Caki2 (cell line): ENCODE measurements at places on chromosomes 1 and 21. TPM values are rescaled to one million over a fixed set of nuclear protein-coding genes. Genes with fewer than 3 reads are reported as not detected.

The SV2A gene
- total RNA-seq, result 0.09 TPM in 1 of 2 replicates, not detected in the other

The C1orf167 gene
- 0.58 and 0.95 TPM in 2 replicates for total RNA-seq

The B4GALT3 gene
- total RNA-seq, result 24.0 and 29.0 TPM in 2 replicates

The LCE1C gene
- not detected in 2 replicates for total RNA-seq

The ORC1 gene
- total RNA-seq, result 13.3 and 18.0 TPM in 2 replicates

The ARPC5 gene
- total RNA-seq, result 86.9 and 128 TPM in 2 replicates

The LAD1 gene
- 3.6 TPM in 1 of 2 replicates, not detected in the other for total RNA-seq

The LRRC8B gene
- 2.3 and 15.9 TPM in 2 replicates for total RNA-seq

The ATP1A4 gene
- not detected in 2 replicates for total RNA-seq

The OR2T11 gene
- total RNA-seq, result not detected in 2 replicates

The OR2G6 gene
- not detected in 2 replicates for total RNA-seq

The IRF6 gene
- not detected in 2 replicates for total RNA-seq

The SPAG17 gene
- total RNA-seq, result 0.27 and 4.5 TPM in 2 replicates

The PGBD5 gene
- 6.9 and 7.5 TPM in 2 replicates for total RNA-seq

The PRDM16 gene
- not detected in 2 replicates for total RNA-seq

The UBE2U gene
- not detected in 2 replicates for total RNA-seq

The OR2M4 gene
- not detected in 2 replicates for total RNA-seq

The PRAMEF5 gene
- total RNA-seq, result not detected in 2 replicates

The VAV3 gene
- 21.4 and 44.4 TPM in 2 replicates for total RNA-seq

The SH2D2A gene
- not detected in 2 replicates for total RNA-seq

The CLCC1 gene
- 38.6 and 51.5 TPM in 2 replicates for total RNA-seq

The NUDT4B gene
- total RNA-seq, result 4.6 TPM in 1 of 2 replicates, not detected in the other

The MYBPHL gene
- total RNA-seq, result not detected in 2 replicates

The SPRR4 gene
- not detected in 2 replicates for total RNA-seq

The OR4F29 gene
- not detected in 2 replicates for total RNA-seq

The GJC2 gene
- 0.10 TPM in 1 of 2 replicates, not detected in the other for total RNA-seq

The NFASC gene
- total RNA-seq, result not detected in 2 replicates

The BEST4 gene
- not detected in 2 replicates for total RNA-seq

The ZBTB37 gene
- total RNA-seq, result 0.64 and 0.67 TPM in 2 replicates

The SERPINC1 gene
- total RNA-seq, result 1.3 TPM in 1 of 2 replicates, not detected in the other

The TCHH gene
- not detected in 2 replicates for total RNA-seq

The KRTAP19-3 gene
- total RNA-seq, result not detected in 2 replicates

The ANXA9 gene
- 1.2 and 1.3 TPM in 2 replicates for total RNA-seq

The HUNK gene
- 4.5 and 11.2 TPM in 2 replicates for total RNA-seq

The CA6 gene
- not detected in 2 replicates for total RNA-seq

The IL6R gene
- 6.5 and 17.5 TPM in 2 replicates for total RNA-seq

The SPRR1A gene
- total RNA-seq, result not detected in 2 replicates

The CLIC6 gene
- not detected in 2 replicates for total RNA-seq

The SPRR5 gene
- total RNA-seq, result not detected in 2 replicates
